ENCODE measurements at places on chromosomes 11 and 22. TPM values are rescaled to one million over a fixed set of nuclear protein-coding genes. Genes with fewer than 3 reads are reported as not detected.

The CECR2 gene
- total RNA-seq = 0.10 TPM

The B4GAT1 gene
- total RNA-seq = 19.4 TPM

The RTN4R gene
- total RNA-seq = 0.65 TPM

The FAM111B gene
- total RNA-seq = 9.1 TPM

The MYO18B gene
- not detected for total RNA-seq

The SHISAL1 gene
- total RNA-seq = under 0.01 TPM

The FAM227A gene
- total RNA-seq = 2.3 TPM

The OR56A1 gene
- not detected for total RNA-seq

The TMEM86A gene
- 2.5 TPM for total RNA-seq

The TYMP gene
- 5.5 TPM for total RNA-seq

The UBASH3B gene
- total RNA-seq = 21.5 TPM

The FOSL1 gene
- 32.1 TPM for total RNA-seq

The TIMM10 gene
- total RNA-seq = 31.0 TPM

The SOX6 gene
- total RNA-seq = 0.67 TPM

The OR51G1 gene
- total RNA-seq = not detected

The ZNRF3 gene
- 7.2 TPM for total RNA-seq

The SOX10 gene
- total RNA-seq = not detected

Data from vein endothelial cell (primary cell).